ENCODE measurements at places on chromosomes 4 and X.

DNA sequence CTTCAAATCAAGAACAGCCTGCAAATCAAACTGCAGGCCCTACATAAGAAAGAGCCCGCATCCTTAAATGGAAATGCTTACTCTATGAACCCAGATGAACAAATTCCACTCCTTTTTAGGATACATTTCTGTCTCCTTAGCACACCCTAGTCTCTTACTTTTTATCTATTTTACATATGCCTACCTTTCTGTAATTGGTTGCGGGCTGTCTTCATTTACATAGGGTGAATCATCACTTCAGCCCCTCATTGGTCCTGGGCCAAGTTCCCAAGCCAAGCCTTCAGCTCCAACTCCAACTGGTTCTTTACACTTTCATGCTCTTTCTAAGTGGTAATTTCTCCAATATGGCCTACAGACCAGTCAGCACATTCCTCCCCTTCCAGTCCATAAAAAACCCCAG lies 219.3 kb downstream of the TRAM1L1 start:
- no peak for DNase-seq

DNA sequence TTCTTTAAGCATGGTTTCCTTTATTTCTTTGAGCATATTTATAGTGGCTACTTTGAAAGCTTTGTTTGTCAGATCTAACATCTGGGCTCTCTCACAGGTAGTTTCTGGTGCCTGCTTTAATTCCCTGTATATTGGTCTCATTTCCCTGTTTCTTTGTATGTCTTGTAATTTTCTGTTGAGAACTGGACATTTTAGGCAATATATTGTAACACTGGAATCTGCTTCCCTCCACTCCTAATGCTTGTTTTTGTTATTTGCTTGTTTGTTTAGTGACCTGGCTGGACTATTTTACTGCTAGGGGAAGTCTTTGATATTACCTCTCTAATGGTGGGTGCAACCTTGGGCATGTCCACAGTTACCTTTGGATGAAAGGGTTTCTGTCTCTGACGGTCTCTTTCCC lies 25.0 kb downstream of the BMPR1B start:
- no peak for DNase-seq

DNA sequence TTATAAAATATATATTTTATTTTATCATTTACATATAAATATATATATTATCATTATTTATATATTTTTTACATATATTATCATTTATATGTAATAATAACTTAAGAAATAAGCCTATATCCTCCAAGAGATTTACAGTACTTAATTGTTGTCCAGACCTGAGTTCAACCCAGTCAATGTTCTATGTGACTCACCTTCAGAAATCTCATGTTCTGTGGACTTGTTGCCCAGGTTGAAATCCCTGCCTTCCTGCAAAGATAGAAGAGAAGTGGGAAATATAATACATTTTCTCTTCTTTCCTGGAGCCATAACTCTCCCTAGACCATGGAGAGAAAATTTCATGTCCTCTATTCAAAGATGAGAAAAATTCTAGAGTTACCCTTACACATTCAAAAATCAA lies 247.3 kb downstream of the PARM1 start:
- DNase-seq, result no peak

DNA sequence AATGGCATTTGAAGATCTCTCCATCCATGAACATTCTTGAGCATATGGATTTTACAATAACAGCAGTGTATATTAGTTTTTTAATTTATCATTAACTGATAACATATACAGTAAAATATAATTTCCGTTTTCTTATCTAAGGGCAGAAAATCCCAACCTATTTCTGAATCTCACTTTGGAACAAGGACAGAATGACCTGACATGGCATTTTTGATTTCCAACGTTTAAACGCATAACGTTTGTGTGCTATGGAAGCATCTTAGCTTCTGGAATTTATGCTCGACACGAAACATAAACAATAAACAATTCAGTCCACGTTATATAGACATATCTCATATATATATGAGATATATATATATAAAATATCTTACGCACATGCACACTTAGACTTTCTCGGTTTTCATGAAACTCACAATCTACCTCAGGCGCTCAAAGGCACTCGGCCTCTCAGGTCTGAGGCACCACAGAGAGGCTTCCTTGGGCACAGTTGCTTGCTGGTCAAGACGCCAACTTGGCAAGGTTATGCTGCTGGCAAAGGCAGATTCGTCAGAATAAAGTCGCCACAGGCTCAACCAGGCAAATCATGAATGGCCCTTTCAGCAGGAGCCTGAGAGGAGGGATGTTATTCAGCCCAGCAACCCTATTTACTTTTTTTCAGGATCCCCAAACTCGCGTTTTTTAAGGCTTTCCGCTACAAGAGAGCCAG lies 1.0 kb upstream of the UGT8 start:
- no peak for DNase-seq

GRCh38 chrX:23999671-24000070 lies 27.3 kb downstream of the KLHL15 start:
- DNase-seq, result no peak

DNA sequence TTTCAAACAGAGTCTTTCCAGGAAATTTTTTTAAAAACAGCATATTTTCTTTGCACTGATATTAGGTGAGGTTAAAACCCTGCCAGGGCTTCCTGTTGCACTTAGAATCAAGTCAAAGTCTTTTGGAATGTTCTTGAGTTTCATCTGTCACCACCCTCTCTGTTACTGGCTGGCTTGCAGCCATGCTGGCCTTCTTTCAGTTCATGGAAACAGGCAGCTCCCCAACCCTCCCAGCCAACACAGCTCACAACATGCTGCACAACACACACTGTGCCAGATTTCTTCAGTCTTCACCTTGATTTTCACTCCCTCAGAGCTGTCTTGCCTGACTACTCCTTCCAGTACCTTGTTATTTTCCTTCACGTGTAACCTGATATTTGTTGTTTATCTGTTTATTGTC lies 129.5 kb downstream of the KCNIP4 start:
- no peak for DNase-seq

DNA sequence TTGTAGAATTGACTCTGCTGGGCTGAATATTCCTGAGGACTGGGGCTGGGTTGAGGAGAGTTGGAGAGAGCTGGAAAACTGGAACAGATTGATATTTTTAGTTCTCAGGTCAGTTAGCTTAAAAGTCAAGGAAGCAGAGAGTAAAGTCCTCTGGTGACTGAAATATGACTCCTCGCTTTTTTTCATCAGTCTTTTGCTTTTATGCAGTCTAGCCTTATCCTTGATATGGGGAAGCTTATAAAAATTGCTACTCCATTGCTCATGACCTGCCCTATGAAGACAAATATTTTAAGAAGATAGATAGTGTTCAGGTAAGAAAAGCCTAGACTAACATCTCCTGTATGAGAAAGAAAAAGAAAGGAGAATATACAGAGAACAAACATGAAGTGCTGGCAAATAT lies 152.7 kb downstream of the C4orf33 start:
- DNase-seq, result no peak

DNA sequence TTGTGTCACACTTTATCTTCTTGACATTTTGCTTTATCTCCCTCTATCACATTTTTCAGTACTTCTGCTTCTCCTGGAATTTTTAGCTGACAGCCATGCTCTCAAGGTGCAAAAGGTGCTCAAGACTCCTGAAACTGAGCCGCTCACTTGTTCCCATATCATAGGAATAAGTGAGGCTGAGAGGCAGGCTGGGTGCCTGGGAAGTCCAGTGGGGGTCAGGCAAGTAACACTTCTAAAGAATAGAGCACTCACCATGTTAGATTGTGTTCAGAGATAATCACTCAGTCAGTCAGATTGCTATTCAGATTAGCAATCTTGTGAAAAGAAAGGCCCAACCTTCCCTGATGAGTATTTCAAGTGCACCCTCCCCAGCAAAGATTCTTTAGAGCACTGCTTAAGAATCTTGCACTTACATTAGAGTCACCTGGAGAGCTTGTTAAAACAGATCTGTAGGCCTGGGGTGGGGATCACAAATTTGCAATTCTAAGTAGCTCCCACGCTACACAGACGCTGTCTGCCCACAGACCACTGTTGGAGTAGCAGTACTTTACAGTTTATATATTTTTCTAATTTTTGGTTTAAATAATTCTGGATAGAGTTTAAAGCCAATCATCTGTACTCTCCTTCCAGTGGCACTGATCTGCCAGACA lies 23.1 kb upstream of the LRAT start:
- no peak for DNase-seq

DNA sequence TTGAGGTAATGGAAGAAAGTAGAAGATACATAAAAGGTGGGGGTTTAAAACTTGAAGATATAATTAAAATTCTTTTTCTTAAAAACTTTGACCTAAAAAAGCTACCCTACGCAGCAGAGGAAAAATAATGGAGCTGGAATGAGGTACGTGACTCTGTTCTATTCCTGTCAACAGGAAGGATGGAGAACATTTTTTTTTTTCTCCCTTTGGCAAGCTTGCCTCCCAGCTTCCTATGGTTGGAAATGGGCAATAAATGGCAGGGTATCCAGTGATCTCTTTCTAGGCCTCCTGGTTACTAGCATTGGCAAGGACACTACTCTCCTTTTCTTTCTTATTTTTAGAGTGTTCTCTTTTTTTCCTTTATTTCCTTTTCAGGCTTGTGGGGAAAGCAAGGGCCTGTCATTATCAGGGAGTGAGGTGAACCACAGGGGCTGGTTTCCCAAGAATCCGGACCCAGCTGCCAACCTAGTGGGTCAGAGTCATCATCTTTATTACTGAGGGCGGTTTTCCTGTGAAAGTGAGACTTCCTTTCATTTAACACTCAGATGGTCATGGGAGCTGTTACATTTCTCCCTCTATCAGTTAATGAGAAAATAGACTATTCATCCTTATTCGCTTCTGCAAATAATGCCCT lies 224.6 kb downstream of the SPRY1 start:
- no peak for DNase-seq

GRCh38 chrX:132757066-132757623 lies 201.3 kb downstream of the HS6ST2 start:
- no peak for DNase-seq

DNA sequence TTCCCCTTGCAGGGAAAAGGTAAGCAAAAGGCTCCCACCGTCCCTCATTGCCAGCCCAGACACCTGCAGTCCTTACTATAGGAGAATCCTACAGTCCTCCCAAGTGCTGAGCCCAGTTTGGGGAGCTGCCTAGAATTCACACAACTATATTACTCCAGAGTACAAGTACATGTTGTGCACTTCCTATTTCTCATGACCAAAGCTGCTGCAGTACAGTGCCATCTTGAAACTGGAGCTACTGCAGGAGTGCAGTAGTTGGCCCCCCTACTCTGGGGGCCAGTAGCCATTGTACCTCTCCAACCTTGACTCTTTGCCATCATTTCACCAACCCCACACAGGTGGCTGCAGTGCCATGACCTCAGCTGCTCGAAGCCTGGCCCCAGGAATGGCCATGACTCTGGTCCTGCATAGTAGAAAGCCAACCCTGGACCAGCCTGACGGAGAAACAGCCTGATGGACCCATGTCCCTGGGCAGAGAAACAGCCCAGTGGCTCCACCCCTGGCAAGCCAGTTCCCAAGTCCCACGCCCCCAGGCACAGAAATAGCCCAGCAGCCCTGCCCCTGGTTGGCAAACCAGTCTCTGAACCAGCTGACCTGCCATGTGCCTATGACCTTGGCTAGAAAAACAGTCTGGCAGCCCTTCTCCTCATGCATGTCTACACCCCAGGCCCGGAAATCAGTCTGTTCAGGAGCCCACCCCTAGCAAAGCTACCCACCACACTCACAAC lies 51.9 kb downstream of the PHKA1 start:
- DNase-seq, result no peak

DNA sequence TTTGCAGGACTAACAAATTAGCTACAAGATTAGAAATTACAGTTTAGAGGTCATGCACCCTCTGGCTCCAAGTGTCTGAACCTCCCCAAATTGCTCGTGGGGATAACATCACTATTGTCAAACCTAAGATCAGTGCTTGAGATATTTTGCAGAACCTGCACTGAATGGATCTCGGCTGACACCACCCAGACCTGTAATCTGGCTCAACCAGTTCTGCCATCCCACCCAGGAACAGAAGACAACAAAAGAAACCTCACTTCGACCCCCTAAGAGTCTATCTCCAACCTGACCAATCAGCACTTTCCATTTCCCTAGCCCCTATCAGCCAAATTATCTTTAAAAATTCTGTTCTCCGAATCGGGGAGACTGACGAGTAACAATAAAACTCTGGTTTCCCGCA lies 318.7 kb downstream of the NAP1L3 start:
- no peak for DNase-seq
